ENCODE measurements at places on chromosomes 2 and 18.

GRCh38 chr2:70995426-70995729 lies 705 bp upstream of the TEX261 start:
- peak; percentile 24 for DNase-seq

DNA sequence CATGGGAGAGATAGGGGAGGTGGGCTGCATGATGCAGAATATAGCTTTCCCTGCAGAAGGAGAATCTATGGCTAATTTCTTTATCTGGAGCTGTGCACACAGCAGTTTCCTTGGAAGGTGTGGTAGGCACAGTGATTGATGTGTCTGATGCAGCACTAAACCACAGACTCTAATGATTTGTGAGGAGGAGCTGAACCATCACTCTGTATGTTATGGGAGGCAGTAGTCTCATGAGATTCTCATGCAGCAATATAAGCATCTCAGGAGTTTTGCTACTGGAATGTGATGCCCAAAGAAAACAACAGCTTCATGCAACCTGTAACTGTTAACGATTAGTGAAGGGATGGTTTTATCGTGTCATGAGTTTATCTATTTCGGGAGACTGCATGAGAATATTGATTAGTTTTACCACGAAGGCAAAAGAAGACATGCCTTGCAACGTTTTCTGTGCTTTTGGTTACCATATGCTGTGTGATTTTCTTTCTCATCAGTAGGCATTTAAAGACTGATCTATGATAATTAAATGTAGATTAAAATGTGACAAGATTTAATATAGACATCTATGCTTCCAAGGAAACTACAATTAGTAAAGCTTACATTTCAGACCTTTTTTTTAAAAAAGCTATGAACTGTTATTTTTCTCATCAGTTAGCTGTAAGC lies 286.8 kb downstream of the ARL6IP6 start:
- DNase-seq = no peak

DNA sequence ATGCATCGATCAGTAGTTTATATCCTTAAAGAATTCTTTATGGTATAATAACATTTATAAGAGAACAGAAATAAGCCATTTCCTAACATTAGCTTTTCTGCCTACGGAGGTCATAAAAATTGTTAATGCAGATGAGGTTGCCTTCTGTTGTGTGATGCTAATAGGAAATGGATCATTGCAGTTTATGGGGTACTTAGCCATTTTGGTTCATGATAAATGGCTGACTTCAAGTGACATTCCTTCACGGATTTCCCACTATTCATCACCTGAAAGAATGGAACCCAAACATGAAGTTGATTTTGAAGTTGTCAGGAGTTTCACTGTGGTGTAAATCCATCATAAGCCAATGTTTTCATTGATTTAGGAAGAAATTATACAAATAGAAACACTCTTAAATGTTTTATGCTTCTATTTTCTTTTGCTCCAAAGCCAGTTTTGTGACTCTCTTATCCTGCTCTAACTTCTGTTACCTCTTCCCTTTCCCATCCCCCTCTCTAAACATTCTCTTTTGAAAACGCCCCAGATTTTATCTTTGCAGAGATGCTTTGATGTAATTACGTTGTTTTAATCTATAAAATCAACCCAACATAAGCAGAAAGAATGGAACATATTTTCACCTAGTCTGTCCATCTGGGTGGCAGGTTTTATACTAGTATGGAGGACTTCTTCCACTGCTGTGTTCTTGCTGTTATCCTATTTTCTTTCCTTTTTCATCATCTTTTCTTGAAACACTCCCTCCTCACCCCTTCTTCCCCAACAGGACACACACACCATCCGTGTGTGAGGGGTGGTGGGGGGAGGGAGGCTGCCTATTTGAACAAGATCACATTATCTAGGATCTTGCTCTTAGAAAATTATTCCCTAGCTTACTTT lies 58.2 kb downstream of the GREB1L start:
- DNase-seq = no peak

DNA sequence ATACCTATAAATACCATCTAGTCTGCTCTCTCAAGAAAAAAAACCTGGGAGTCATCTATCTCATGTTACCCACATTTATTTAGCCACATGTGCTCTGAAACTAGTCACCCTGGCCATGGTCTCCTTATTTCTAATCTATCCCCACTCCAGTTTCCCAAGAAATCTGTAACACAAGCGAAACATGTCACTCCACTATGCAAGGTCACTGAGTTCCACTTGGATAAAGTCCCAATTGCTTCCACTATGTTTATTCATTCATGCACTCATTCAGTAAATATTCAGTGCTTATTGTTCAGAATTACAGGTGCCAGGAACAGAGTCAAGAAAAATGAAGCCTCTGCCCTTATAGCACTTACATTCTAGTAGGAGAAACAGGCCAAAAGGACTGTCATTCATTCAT lies 369.4 kb upstream of the CYRIA start:
- no peak for DNase-seq

DNA sequence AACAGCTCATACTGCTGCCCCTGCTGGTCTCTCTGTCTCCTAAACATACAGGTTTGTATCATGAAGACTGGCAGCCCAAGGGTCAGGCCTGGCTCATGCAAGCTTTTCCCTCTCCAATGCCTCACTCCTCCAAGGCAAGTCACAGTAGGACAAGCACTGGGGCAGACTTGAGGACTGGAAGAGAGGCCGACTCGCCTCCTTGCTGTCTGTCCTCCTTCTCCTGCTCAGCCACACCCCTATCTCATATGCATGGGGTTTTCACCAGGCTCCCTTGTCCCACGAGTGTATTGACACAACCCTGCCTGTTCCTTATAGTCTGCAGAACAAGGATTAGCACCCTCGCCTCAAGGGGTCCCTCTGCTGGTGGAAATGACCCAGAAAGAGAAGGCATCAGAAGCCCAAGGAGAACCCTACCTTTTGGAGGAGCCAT lies 223.7 kb downstream of the SOX11 start:
- DNase-seq = no peak

- no peak for DNase-seq
These were observed 22.4 kb upstream of the KCNK3 start for GRCh38 chr2:26670171-26670570.

All from natural killer cell (primary cell).